HuH-7 (cell line): ENCODE measurements at places on chromosomes 6 and 20.
A peak's percentile ranks its signal among the peaks of the same experiment; 100 is the strongest.

DNA sequence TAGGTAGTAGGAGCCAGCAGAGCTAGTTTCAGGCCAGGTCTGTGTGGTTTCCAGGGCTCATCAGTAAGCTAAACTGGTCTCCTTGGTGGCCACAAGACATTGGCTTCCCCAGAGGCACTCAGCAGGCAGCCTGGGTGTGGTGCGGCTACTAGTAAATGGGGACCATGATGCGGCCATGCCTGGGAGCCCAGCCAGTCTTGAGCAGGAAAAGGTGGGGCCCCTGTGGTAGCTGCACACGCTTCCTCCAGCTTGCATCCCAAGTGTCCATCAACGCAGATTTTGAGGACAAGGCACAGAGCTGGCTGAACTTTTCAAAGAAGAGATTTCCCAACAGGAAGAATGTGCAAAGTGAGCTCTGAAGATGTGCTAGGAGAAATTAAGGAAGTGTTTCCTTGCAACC is 107.4 kb upstream of the NAA20 start:
- no peak for DNase-seq

DNA sequence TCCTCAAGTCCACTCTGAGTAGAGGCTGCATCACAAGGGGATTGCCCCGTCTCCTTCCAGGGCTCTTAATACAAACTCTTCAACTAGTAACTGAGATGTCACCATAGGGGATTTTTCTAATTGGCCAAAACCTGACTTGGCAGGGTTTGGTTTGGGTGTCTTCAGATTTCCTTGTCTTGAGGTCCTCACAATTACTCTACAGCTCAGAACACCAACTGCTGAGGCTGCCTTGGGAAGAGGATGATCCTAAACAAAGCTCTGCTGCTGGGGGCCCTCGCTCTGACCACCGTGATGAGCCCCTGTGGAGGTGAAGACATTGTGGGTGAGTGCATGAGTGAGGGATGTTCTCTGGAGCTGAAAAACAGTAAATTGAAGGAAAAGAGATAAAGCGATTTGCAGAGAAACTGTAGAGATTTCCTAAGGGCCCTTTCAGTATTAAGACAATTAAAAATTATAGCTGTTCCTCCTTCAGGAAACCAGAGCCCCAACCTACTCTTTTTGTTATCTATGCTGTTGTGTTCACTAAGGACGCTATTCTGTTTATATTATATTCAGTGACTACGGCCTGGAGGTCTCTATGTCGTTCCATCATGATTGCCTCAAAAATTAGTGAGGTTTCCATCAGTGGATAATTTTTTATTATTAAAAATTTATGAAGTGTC is at the start of gene HLA-DQA1:
Gene HLA-DQA1, plus strand, starts transcription at position 188 of the 662 bp plus-strand sequence. Its CDS starts 53 bp downstream, at position 241.
- DNase-seq = no peak

GRCh38 chr6:165726965-165727381 is 63.9 kb upstream of the PDE10A start:
- DNase-seq = no peak

- no peak for DNase-seq
Observed at GRCh38 chr6:31874836-31875572, 3.8 kb downstream of the SLC44A4 start.

DNA sequence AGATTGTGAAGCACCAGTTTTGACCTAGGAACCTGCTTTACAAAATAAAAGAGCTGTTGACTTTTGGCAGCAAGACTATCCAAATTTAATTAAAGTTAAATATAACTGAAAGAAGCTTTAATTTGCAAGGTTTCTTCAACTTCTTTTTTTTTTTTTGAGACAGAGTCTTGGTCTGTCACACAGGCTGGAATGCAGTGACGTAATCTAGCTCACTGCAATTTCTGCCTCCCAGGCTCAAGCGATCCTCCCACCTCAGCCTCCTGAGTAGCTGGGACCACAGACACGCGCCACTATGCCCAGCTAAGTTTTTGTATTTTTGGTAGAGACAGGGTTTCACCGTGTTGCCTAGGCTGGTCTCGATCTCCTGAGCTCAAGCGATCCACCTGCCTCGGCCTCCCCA is 13.7 kb upstream of the CSE1L start:
- DNase-seq = no peak

- no peak for DNase-seq
Observed at GRCh38 chr6:73742433-73742832, 46.4 kb downstream of the CD109 start.

DNA sequence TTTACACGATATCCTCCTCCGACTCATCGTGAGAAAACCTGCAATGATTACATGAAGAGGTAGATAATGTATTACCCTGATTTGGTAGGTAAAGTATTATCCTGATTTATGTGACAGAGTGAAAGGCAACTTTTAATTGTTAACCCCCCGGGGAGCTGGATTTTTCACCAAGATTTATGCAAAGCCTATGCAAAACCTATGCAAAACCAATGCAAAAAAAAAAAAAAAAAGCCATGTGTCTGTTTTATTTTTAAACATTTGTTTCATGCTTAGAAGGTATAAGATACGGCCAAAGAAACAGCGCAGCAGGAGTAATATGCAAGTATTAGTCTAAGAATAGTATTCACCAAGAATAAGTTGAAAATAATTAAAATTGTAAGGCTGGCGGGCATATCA is 109.9 kb downstream of the IPCEF1 start:
- no peak for DNase-seq

DNA sequence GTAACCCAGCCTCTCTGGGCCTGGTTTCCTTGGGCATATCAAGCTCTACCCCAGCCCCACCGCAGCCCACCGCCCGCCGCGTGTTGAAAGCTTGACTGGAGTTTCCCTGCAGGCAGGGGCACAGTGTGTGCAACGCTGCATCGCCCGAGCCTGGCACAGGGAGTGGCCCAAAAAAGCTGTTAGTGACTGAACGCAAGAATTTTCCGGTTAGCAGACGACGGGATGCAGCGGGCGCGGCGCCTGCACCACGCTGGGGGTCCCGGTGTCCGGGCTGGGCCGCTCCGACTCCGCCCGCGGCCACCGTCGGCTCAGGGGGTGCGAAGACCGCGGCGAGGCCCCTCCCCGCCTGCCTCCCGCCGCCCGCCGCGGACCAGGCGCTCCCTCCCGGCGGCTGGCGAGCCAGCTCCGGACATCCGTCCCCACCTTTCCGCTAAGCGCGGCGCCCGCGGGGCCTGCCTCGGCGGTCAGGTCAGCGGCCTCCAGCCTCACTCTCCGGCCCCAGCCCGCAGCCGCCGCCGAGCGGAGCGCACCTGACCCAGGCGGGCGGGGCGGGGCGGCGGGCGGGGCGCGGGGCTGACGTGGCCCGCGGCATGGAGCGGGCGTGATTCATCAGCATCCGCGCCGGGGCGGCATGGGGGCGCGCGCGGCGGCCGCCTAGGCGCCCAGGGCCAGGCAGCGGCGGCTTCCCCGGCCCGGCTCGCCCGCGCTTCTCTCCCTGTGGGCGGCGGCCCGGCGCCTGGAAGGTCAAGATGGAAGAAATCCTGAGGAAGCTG is at the start of gene ARFGEF3:
Gene ARFGEF3, plus strand, starts transcription at position 602 of the 773 bp plus-strand sequence. Its CDS starts 148 bp downstream, at position 750.
- peak; percentile 89 for DNase-seq

DNA sequence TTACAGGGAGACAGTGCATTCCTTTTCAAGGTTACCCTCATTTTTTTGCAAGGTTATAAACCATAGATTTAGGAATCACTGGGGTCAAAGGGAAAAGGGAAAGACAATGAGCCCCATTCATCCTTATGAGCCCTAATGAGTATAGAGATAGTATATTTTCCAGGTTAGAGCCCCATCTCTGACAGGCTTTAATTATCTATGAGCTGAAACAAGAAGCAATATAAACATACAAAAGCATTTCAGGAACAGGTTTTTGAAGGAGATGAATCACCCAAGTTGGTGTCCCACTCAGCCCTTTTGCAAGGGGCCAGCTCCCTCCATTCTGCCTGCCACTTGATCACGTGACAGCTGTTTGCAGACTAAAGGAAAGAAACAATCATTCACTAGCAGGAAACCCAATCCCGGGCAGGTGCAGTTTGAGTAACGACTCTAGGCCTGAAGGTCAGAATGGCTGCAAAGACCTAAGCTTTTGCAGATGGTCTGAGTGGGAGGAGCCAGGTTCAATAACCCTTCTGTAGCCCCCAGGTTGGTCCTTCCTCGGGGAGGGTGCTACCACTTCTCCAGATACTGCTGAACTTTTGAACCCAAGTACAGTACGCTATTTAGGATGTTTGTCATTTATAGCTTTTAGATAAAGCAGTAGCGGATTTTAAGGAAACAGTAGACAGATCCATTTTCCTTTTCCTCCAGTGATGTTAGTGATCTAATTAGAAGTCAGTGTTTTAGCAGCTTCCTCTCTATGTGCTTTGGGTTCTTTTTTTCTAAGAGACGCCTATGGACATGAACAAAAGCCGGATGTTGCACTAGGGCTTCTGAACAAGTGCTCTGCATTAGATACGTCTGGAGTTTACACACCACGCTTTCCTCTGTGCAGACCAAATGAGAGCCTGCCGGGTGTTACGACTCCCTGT is 253.2 kb downstream of the SOX4 start:
- peak; percentile 53 for DNase-seq

- no peak for DNase-seq
Observed at GRCh38 chr6:89361171-89361570, 8.6 kb upstream of the UBE2J1 start.

GRCh38 chr6:84774157-84774984 is 10.0 kb upstream of the TBX18 start:
- DNase-seq = peak; percentile 86

DNA sequence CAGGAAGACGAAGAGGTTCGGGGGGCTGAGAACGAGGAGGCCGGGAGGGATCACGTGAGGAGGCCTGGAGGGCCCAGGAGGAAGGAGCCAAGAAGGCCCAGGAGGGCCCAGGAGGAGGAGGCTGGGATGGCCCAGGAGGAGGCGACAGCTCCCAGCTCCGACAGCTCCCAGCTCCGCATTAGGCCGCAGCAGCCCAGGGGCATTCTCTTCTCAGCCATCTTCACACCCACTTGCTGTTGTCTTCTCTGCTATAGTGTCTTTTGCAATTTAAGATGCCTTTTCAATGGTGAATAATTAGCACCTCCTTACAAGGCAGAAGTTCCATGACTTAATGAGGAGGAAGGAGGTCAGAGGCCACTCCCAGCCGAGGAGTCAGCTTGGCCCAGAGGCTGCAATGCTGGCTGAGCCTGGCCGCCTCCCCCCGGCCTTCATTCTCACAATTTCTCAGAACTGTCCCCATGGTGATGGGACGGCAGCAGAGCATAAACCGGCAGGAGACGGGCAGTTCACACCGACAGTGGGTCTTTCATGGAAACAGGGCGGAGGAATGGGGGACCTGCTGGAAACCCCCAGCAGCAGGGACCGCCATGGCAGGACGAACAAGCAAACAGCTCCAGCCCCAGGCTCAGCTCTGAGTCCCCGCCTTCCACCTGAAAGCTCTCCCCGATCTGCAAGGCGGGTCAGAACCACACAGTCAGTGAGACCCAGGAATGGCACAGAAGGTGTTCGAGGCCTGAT is 45.1 kb downstream of the WDR27 start:
- DNase-seq = no peak

DNA sequence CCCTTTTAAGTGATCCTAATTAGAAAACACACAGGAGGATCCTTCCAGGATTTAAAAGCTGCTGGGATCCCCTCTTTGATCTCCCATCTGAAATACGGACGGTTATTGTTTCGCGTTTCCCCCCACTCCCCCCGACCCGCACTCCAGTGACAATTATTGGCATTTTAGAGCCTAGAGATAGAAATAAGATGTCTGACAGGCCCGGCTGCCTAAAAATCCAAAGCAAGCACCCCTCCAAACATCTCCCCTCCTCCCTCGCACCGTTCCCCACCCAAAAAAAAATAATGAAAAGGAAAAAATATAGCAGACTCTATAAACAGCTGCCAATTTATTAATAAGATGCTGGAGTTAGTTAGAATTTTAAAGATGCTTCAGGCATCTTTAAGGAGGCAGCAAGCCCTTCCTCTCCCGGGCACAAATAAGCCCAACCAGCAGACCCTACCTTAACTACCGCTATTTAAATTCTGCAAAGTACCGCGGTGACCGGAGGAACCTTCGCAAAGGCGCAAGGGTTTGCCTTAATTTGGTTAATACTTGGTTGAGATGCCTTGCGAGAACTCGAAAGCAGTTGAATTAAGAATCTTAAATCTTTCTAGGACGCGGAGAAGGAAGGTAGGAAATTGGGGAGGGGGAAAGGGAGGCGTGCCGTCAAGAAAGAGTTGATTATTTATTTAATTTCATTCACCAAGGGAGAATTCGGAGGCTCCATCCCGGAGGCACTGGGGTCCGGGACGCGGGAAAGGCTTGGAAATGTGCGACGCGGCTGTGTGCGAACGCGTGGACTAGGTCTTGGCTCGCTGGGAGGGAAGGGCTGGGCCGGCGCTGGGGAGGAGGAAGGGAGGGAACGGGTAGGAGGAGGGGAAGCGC is 1.5 kb upstream of the ISM1 start:
- no peak for DNase-seq

DNA sequence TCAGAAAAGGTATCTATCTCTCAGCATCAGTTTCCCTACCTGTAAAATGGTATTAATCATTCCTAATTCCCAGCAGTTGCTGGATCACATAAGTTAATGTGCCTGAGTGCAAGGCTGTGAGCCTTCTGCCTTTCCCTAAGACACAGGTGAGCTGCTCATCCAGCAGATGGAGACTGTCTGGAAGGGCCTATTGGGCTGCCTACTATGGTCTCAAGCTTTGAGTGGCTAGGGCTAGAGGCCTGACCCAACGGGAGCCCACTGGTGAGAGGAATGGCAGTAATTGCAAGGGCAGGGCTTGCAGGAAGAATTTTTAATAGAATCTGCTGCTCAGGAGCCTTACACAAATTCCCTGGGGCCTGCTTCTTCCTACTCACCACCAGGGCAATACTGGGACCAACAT is 4.3 kb downstream of the KHDC1 start:
- no peak for DNase-seq

DNA sequence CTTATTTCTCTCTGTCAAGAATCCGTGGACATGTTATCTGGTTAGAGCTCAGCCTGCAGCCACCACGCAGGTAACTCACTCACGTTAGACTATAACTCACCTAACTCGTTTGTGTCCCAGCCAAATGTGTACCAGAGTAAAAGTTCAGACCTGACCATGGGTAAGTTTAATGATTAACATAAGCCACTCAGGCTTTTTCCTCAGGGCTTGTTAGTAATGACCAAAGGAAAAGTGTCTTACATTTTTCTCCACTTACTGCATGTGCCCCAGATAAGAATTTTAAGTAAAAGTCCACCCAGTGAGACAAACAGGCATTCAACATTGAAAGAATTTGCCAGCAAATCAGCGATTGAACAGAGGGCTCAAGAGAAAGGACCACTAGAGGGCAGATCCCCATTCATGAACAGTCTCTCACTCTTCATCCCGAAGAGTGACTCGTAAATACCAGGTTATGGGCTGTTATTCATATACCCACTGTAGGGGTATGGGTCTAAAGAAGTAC is at the start of gene PKHD1:
Gene PKHD1, minus strand, starts transcription at position 116 of the 502 bp plus-strand sequence. CDS start 2,680 bp downstream, outside the sequence.
- DNase-seq = peak; percentile 54
